NB4 (cell line): ENCODE measurements at places on chromosomes 2 and 18.

GRCh38 chr2:12071318-12071717, 324.9 kb downstream of the LPIN1 start:
- DNase-seq = peak; percentile 35

- DNase-seq = no peak
Observed at GRCh38 chr2:46091004-46091403, 206.2 kb upstream of the EPAS1 start.

GRCh38 chr2:179613299-179613651, 248.1 kb downstream of the ZNF385B start:
- DNase-seq = no peak

- DNase-seq = no peak
Observed at GRCh38 chr2:158043181-158043948, 58.3 kb upstream of the UPP2 start.

DNA sequence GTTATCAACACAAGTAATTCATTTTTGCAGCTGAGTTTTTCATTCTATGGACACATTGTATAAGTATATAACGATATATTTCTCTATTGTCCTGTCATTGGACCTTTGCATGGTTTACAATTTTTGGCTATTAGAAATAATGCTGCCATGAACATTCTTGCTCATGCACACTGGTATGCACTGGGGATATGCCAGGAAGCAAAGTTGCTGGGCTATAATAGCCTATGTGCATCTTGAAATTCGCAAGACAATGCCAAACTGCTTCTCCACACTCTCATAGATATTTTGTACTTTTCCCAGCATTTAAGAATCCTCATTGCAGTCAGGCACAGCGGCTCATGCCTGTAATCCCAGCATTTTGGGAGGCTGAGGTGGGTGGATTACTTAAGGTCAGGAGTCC, 852.6 kb upstream of the ID2 start:
- DNase-seq = no peak

GRCh38 chr2:207711750-207712530, 500 bp downstream of the CCNYL1 start:
- peak; percentile 72 for DNase-seq

GRCh38 chr18:76981396-76981968, 151.1 kb downstream of the MBP start:
- no peak for DNase-seq

- DNase-seq = no peak
Observed at GRCh38 chr2:127164761-127165538, 55.1 kb downstream of the CYP27C1 start.

DNA sequence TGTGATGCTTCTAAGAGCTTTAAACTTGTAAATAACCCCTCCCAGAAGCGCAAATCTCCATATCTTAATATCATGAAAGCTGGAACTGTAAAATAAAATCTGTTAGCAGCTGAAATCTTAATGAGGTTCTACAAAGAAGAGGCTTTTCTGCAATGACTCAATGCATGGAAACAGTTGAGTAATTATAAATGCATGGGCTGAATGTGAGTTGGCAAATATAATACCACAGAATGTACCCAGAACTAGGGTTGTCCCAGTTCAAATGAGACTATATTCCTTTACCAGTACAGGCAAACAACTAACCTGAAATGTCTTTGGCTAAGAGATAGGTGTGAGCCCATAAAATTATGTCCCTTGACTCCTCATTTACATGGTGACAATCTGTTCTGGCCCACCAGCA, 52.9 kb downstream of the SATB2 start:
- DNase-seq = no peak

GRCh38 chr2:47833516-47833968, 50.6 kb downstream of the MSH6 start:
- DNase-seq = no peak

- DNase-seq = peak; percentile 44
Observed at GRCh38 chr2:62724886-62725711, 19.6 kb downstream of the EHBP1 start.

DNA sequence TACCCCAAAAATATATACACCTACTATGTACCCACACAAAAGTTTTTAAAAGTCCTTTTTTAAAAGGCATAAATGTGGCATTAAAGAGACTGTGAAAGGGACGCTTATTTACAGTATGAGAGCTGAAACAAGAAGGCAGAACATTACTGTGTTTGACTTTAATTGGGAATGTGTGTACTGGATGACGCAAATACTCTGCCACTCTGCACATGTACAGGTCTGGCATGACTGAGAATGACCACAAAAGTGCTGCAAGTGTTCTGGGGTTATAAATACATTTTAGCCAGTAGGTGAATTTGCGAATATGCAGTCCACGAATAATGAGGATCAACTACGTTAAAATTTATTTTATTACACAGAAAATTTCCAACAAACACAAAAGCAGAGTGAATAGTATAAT, 11.4 kb downstream of the DARS1 start:
- DNase-seq = peak; percentile 42

- no peak for DNase-seq
Observed at GRCh38 chr2:16649353-16650286, 16.0 kb downstream of the CYRIA start.

DNA sequence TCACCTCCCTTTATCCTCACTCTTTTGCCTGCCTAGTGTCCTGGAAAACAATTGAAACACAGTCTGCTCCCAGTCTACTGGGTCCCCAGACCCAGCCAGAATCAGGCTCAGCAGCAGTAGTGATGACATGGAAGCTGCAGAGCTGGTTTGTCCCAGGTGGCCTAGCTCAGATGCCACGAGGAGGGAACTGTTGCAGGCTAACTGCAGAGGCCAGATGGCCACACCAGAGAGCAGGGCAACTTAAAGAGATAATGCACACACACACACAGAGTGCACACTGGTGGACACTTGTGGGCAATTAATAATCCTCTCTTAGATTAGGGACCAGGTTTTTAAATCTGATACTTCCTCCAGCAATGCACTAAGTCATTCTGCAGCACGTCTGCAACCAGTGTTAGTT, 42.4 kb downstream of the GYPC start:
- DNase-seq = no peak

DNA sequence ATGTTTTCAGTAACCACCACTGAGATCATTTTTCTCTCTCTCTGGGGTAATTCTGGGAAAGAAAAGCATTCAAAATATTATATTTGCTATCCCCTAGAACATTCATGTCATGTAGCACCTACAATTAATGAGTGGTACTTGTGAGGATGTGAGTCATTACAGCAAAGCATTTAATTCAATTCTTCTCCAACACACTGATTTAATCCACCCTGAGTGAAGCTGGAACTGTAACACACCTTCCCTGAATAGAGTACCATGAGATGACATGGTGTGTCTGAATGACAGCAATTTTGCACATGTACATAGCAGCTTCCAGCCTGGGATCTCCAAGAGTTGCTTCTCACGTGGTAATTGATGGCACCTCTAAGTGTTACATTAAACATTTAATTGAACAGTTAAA, 207.1 kb upstream of the SLC14A2 start:
- DNase-seq = no peak

DNA sequence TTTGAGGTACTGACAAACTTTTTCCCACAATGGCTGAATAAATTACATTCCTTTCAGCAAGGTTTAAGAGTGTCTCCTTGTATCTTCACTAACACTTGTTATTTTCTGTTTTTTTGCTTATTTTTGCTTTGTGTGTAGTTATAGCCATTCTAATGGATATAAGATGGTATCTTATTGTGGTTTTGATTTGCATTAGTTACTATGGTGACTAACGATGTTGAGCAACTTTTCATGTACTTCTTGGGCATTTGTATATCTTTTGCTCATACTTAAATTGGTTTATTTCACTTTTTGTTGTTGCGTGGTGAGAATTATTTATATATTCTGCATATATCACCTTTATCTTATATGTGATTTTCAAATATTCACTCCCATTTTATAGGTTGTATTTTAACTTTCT, 79.9 kb upstream of the FSIP2 start:
- DNase-seq = no peak

GRCh38 chr2:1543776-1544477, 130.7 kb downstream of the TPO start:
- DNase-seq = no peak

DNA sequence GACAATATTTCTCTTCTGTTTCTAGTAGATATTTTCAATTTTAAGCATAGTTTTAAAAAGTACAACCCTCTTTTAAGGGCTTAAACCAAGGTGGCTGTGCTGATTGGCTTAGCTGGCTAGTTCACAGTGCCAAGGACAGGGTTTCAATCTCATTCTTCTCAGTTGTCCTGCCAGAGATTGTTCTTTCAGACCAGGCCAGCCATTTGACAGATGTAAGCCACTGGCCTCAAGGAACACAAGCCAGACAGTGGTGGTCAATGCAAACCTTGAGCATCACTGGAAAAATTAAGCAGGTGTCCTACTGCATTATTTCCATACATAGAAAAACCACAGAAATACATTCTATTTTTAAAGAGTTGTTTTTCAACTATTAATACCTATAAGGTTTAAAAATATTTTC, 5.9 kb downstream of the RNF103 start:
- DNase-seq = no peak

DNA sequence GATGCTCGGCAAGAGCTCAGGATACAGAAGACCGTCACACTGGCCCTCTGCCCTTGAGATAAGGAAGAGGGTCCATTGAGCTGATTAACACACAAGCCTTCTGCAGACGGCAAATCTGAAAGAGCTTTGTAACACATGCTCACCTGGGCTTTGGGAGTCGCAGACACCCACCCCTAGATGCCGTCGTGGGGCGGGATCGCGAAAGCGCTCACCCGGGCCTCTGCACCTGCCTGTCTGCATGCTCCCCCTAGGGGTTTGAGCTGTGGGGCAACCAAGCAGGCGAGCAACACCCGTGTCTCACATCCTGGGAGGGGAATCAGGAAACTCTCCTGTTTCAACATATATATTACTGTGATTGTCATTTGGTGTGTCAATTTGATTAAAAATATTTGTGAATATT, 99.8 kb upstream of the KCNH7 start:
- no peak for DNase-seq

GRCh38 chr2:64978514-64979268, 10.5 kb upstream of the SLC1A4 start:
- peak; percentile 56 for DNase-seq

- no peak for DNase-seq
Observed at GRCh38 chr2:149415086-149415485, 84.7 kb downstream of the LYPD6 start.

DNA sequence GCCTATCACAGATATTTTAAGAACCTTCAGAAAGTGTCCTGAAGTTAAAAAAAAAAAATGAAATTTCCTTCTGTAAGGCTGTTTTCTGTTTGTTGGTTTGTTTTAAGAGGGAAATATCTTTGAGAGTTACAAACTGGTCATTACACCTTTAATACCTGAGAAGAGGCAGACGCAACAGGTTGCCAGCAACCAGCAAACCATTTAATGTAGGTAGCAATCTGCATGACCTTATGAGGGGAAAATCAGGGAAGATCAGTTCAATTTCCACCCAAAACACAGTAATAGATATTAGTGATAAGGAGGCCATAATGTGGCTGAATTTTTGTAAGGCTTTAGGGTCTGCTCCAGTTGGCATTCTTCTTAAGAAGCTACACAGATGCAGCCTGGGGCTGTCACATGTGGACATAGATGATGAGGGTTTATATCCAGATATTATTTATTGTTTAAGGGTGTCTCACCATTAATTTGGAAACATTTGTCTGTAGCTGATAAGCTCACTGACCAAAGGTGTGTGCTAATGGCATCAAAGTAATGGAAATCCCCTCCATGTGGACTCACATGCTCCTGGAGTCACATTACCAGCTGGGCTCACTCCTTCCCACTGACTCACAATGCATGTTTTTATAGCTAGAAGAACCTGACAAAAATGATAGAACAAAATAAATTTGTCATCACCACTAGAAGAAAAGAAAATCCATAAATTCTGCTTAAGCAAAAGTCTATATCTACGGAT, 83.5 kb upstream of the DTNA start:
- DNase-seq = no peak

DNA sequence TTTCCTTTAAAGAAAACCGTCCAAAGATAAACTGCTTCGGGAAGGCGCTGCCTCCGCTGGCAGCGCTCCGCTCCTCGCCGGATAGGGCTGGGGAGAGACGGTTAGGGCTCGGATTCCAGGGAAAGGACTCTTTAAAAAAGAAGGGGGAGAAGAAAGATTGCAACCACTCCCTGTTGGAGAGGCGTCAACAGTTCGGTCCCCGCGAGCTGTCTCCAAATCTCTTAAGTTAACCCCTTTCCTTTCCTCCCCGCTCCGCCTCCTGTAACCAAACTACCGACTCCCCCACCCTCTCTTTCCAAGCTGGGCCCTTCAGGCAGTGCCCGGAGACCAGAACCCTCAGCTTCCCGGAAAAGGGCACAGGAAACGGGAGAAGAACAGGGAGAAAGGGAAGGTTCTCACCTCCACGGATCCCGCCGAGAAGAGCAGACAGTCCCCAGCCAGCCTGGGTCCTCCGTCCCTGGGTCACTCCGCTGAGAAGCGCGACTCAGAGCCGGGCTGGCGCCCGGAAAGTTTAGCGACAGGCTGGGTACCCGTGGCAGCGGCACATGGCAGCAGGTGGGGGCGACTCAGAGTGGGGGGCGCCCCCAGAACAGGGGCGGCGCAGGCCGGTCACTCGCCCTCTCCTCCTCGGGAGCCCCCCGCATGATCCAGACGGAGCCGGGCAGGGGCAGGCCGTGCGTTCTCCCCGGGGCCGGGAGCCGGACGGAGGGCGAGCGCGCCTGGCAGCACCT, 675 bp downstream of the FZD5 start:
- DNase-seq = peak; percentile 55

DNA sequence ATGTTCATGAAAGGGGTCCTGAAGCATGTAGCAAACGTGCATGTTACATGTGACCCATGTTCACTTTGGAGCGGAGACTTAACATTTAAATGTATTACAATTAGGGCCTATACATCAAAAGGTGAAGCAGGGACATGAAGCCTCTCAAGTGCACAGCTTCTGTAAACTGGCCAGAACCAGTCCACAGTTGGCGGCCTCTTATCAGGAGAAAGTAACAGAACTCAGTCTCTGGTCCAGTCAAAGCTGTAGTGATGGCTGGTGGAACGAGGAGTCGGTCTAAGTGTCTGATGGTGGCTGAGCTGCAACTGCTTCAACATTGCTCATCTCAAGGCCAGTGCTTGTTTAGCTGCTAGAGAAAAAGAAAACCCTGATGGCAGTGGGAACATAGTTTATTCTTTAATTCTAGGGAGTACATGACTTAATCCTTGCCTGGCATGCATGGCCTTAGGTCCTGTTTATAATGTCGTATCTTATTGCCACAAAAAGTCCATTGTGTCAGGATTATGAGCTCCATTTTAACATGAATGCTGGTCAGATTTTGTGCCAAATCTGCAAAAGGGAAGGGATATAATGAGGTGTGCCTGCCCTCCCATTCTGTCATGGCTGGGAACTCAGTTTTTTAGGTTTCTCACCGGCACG, 22.2 kb upstream of the YES1 start:
- no peak for DNase-seq

GRCh38 chr2:42812899-42813479, 20.6 kb upstream of the HAAO start:
- DNase-seq = peak; percentile 42
